ENCODE measurements at places on chromosomes 6 and 20. TPM values are rescaled to one million over a fixed set of nuclear protein-coding genes. Genes with fewer than 3 reads are reported as not detected.

TFAP2C gene
- not detected for total RNA-seq

CTNNBL1 gene
- 29.4 TPM for total RNA-seq

RIPPLY2 gene
- total RNA-seq, result not detected

HMGCLL1 gene
- total RNA-seq, result 0.69 TPM

TMC2 gene
- not detected for total RNA-seq

TREML2 gene
- not detected for total RNA-seq

TTK gene
- total RNA-seq, result 1.4 TPM

PRDM13 gene
- total RNA-seq, result not detected

TOX2 gene
- not detected for total RNA-seq

SNAP25 gene
- total RNA-seq, result 0.35 TPM

SPATS1 gene
- not detected for total RNA-seq

ME1 gene
- 45.3 TPM for total RNA-seq

TCP11 gene
- total RNA-seq, result 0.60 TPM

CALHM6 gene
- 3.1 TPM for total RNA-seq

EBF4 gene
- total RNA-seq, result 2.6 TPM

CNKSR3 gene
- 39.6 TPM for total RNA-seq

STMN3 gene
- 17.9 TPM for total RNA-seq

PAX1 gene
- total RNA-seq, result 0.10 TPM

RIPOR2 gene
- total RNA-seq, result 1.0 TPM

LSM14B gene
- 34.7 TPM for total RNA-seq

OVOL2 gene
- 2.1 TPM for total RNA-seq

TMEM239 gene
- total RNA-seq, result not detected

HAO1 gene
- not detected for total RNA-seq

TINAG gene
- 16.5 TPM for total RNA-seq

RNASET2 gene
- 307 TPM for total RNA-seq

PLN gene
- total RNA-seq, result not detected

ALDH8A1 gene
- total RNA-seq, result 3.6 TPM

POM121L2 gene
- total RNA-seq, result not detected

PKIB gene
- total RNA-seq, result 29.3 TPM

PTPN1 gene
- total RNA-seq, result 89.1 TPM

C6orf15 gene
- 1.4 TPM for total RNA-seq

C20orf141 gene
- not detected for total RNA-seq

BPIFA1 gene
- not detected for total RNA-seq

HLA-B gene
- 208 TPM for total RNA-seq

SERPINB6 gene
- 113 TPM for total RNA-seq

SLC26A8 gene
- total RNA-seq, result not detected

MUCL3 gene
- 0.17 TPM for total RNA-seq

SLC24A3 gene
- total RNA-seq, result under 0.01 TPM

SLC22A7 gene
- total RNA-seq, result not detected

PRKN gene
- 3.8 TPM for total RNA-seq

KIAA0408 gene
- total RNA-seq, result 4.4 TPM

SMPD2 gene
- total RNA-seq, result 17.0 TPM

RNF144B gene
- total RNA-seq, result 191 TPM

ELOVL2 gene
- 0.05 TPM for total RNA-seq

CEP162 gene
- total RNA-seq, result 20.2 TPM

ZNF391 gene
- 6.6 TPM for total RNA-seq

RSPO3 gene
- 0.17 TPM for total RNA-seq

SLC44A4 gene
- 26.6 TPM for total RNA-seq

JPH2 gene
- 8.5 TPM for total RNA-seq

HNF4A gene
- not detected for total RNA-seq

TMEM217 gene
- 13.0 TPM for total RNA-seq

GNAS-AS1 gene
- total RNA-seq, result 0.65 TPM

SLC17A3 gene
- 5.6 TPM for total RNA-seq

Measured in renal cortical epithelial cell (primary cell).